T-helper 2 cell (primary cell): ENCODE measurements at places on chromosomes 1 and 21.

GRCh38 chr21:38544661-38545060 is 46.4 kb upstream of the ERG start:
- DNase-seq: no peak

DNA sequence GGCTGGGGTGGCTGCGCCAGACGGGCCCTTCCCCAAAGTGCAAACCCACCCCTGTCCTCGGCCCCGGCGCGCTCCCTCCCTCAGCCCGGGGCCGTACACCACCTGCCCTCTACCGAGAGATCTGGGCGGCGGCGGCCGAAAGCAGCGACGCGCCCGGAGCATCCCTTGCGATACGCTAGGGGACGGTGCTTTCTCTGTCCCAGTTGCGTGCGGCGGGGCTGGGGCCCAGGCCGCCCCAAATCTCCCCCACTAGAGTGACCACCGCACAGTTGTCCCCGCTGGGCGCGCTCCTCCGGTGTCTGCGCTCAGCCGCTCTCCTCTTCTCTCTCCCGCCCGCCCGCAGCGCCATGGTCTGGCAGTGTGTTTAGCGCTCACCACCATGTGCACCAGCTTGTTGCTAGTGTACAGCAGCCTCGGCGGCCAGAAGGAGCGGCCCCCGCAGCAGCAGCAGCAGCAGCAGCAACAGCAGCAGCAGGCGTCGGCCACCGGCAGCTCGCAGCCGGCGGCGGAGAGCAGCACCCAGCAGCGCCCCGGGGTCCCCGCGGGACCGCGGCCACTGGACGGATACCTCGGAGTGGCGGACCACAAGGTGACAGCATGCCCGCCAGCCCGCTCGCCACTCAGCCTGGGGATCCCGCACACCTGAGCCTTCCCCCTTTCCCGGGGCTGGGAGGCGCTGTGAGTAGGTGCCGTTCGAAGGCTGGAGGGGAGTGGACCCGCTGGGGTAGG is 1.0 kb downstream of the ST6GALNAC5 start:
- DNase-seq: no peak

GRCh38 chr1:199041173-199041914 is 402.5 kb downstream of the PTPRC start:
- DNase-seq: no peak

DNA sequence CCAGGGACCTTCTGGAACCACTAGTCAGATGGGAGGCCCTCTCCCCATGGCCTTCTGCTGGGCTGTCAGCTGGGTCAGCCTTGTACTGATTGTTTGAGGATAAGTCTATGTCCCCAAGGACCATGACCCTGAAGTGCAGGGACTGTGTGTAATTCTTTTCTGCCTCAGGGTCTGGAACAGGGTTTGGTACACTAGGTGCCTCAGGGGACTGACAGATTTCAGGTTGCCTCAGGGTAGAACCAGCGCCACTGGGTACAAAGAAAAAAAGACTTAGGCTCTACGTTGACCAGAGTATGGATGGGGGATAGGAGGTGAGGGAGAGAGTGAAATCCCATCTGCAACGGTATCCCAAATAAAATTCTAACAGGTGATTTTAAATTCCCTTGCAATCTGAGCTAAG is 3.0 kb downstream of the KDF1 start:
- DNase-seq: no peak

GRCh38 chr1:180842052-180842451 is 70.6 kb upstream of the KIAA1614 start:
- DNase-seq: no peak

GRCh38 chr1:55582084-55582483 is 366.9 kb upstream of the USP24 start:
- no peak for DNase-seq

GRCh38 chr1:21491488-21492355 is 17.5 kb upstream of the ALPL start:
- no peak for DNase-seq

DNA sequence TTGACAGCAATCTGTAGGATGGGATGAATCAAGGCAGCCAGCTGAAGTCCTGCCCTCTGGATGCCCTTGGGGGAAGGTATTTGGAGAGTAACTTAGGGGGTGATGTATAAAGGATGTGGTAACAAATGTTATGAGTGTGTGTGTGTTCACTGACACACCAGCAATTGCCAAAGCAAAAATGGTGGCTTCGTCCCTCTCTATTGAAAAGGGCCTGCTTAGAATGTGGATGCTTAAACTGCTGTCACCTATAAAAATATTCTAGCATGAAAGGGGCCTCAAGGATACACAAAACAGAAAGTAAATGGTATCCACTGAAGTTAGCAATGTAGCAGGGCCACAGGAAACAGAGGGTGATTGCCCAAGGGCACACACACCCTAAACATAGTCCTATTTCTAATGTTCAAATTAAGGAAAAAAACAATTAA is 15.1 kb upstream of the AIM2 start:
- DNase-seq: peak; percentile 72

DNA sequence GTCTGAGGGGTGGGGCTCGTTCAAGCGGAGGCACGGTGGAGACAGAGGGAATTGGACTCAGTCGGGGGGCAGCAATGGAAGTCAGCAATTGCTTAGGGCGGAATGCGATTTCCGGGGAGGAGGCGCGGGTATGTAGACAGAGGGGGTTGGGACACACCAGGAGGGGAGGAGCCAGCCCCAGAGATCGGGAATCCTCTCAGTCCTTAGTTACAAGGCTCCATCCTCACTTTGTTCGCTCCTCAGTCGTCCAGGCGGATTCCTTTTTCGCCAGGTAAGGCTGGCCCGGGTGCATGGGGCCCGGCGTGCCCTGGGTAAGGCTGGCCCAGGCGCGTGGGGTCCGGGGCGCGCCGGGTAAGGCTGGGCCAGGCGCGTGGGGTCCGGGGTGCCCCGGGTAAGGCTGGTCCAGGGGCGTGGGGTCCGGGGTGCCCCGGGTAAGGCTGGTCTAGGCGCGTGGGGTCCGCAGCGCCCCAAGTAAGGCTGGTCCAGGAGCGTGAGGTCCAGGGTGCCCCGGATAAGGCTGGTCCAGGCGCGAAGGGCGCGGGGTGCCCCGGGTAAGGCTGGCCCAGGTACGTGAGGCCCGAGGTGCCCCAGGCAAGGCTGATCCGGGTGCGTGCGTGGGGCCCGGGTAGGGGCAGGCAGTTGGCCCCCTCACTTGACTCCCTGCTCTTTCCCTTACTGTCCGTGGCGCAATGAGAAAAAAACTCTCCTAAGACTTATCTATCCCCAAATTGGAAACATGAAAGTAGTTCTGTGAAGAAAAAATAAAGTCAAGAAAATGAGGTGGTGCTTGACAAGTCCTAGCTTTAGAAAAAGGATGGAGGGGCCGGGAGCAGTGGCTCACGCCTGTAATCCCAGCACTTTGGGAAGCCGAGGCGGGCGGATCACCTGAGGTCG is at the start of gene L1TD1:
Gene L1TD1, plus strand, starts transcription at position 199 of the 894 bp plus-strand sequence. CDS start 11,780 bp downstream, outside the sequence.
- no peak for DNase-seq

GRCh38 chr1:109091078-109091838 is 694 bp downstream of the TMEM167B start:
- no peak for DNase-seq

DNA sequence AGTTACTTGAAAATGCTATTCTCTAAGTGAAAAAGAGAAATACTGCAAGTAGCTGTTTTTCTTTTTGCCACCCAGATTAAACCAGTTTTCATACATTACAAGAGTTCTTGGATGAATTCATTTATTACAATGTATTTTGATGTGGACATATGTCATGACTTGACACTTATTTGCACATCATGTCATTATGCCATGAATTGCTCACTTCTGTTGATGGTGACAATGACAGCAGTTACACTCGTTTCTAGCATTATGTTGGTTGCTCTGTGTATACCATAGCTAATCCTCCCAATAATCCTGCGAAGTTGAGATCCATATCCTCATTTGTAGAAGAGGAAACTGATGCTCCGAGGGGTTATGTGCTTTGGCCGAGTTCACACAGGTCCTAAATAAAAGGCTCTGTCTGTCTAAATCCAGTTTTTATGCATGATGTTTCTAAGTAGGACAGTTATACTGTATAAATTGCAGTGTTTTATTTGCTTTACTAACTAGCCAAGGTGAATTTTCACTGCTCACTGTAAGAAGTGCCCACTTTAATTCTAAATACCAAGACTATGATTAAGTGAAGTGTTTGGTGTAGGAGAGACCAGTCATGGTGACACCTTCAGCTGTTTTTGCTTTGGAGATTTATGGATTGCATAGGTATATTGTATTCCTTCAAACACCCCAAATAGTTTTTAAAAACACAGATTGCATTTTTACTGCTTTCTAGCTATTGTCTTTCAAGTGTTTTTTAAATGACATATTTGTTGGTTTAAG is 56.7 kb downstream of the PRDM2 start:
- no peak for DNase-seq

GRCh38 chr1:198794498-198794897 is 155.7 kb downstream of the PTPRC start:
- no peak for DNase-seq

DNA sequence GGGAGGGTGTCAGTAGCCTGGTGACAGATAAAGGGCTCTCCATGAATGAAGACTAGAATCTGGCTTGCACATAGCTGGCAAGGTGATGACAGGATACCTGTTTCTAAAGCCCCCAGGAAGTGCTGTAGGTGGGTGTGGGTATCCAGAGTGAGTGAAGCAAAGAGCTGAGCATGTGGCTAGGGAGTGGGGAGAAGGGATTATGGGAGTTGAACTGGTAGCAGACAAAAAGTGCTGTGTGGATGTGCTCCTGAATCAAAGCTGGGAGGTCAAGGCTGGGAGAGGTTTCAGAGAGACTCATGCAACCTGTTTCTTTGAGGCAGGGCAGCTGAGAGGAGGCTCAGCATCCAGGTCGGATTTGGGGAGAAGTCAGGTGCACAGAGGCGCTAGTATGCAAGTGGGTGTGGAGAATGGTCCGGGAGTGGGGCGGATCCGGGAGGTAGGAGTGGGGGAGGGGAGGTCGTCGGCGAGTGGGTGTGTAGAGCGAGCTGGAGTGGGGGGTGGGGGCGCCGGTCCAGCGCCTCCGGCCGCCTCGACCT is 600 bp downstream of the ASTN1 start:
- DNase-seq: no peak

- DNase-seq: no peak
Measured at GRCh38 chr1:203934651-203935050, 73.3 kb downstream of the SNRPE start.

- no peak for DNase-seq
Measured at GRCh38 chr1:159746666-159747065, 32.3 kb upstream of the CRP start.

DNA sequence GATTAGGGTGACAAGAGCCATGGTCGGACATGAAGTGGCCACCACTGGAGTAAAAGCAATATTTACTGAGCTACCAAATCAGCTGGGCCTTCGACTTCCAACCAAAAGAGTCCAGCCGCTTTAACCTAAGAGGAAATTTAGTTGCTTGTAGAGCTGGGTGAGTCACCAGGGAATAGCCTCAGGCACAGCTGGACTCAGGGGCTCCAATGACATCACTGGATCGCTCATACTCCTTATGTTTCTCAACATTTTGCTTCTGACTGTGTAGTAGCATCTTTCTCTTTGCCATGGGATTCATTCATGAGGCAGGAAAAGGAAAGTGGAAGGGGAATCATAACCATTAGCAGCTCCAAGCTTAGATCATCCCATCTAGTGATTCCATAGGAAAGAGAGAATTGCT is 664.4 kb downstream of the MATN1 start:
- DNase-seq: no peak

DNA sequence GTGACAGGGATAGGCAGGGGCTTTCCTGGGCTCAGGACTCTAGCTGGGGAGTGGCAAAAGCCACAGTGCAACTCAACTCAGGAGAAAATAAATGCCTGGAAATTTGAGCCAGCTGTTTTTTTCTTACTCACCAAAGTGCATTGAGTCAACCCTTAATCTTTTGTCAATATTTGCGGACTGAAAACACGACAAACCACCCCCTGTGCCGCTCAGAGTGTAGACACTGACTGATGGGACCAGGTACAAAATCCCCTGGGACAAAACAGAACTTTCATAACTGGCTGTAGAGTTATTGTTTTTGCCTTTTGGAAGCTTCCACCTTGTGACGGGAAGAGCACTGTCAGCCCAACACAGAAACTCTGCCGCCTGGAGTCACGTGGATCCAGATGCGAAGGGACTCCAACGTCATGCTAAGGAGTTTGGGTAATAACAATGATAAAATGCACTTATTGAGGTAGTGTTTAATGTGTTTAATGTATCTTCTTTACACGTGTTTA is 164.6 kb downstream of the PLPP3 start:
- DNase-seq: no peak

DNA sequence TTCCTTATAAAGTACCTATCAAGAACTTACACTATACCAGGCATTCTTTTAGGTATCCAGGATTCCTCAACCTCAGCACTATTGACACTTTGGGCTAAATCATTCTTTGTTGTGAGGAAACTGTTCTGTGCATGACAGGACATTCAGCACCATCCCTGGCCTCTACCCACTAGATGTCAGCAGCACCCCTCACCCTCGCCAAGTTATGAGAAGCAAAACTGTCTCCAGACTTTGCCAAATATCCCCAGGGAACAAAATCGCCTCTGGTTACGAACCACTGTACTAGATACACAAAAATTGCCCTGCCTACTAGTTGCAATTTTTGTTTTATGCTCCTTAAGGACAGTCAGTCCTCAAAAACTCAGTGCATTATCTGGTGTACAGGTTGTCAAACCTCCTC is 35.7 kb downstream of the PALMD start:
- DNase-seq: no peak

GRCh38 chr1:193634470-193634869 is 448.1 kb upstream of the B3GALT2 start:
- DNase-seq: no peak

DNA sequence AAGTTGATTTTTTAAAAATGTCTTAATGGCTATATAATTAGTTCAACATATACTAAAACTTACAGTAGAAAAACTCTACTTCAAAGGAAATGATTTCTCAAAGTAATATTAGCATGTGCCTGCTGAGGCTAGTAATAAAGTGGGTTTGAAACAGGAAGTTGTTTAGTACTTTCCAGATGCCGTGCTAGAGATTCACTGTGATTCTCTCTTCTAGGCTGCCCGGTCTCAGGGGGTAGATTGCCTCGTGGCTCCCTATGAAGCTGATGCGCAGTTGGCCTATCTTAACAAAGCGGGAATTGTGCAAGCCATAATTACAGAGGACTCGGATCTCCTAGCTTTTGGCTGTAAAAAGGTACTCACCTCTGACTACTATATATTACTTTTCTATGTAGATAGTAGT is 9.1 kb downstream of the EXO1 start:
- no peak for DNase-seq

DNA sequence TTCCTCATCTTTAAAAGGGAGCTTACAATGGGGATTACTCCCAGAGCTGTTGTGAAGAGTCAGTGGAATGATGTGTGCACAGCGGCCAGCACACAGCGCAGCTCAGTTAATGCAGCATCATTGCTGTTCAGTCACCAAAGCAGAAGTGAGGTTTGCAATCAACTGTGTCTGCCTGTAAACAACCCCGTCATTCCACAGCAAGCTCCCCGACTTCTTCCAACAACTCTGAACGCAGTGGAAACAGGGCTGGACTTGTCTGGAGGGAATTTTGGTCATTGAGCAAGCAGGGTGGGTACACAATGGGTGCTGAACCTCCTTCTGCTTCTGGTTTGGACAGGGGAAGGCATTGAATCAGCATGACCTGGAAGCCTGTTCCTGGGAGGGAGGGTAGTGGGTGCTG is 347.4 kb downstream of the PTPRU start:
- DNase-seq: no peak

GRCh38 chr1:150544204-150544603 is 5.0 kb upstream of the ADAMTSL4 start:
- no peak for DNase-seq
